ENCODE measurements at places on chromosomes 4 and X.

DNA sequence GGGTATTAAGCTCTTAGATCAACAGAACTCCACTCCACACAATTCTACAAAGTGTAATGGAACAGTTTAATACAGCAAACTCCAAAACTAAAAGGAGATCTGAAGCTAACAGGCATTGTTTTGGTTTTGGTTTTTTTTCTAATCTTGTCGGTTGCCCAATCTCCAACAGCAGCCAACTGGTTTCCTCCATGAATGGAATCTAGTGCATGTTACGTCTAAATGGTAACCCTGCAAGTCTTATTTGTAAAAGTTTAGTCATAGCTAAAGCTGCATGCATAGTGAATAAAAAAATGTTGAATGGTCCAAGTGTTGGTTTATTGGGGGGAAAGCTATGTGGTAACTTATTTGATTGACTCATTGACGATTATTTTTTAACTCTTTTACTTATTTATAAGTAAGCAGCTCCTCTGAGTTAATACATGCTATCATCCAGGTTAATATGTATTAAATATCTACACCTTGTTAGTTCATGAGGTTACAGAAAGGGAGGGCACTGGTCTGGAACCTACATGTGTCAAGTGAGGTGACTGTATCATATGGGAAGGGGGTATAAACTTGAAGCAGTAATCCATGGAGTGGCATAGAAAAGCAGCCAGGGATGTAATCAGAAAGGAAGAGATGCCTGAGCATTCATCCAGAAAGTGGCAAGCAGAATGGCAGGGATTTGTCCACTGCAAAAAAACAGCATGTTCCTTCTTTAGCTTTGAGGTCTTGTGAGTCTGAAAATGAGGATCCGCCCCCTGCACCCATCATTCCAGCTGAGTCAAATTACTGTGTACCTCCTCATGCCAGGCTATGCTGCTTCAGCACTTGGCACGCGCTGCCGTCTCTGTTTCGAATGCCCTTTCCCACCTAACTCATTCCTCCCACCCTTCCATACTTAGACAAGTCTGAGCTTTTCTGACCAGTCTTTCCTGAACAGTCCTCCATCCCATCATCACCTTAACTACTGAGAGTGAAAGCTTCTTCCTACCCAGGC is 81.7 kb downstream of the PDGFC start:
- H3K36me3 ChIP-seq = no peaks in the 10 kb centered on the region
- no peaks in the 10 kb centered on the region for H3K4me1 ChIP-seq
- H3K27ac ChIP-seq = no peak overlapping the region
- no peaks in the 10 kb centered on the region for H3K27me3 ChIP-seq
- DNase-seq = no peak

GRCh38 chr4:164540987-164541386 is 212.9 kb upstream of the SMIM31 start:
- H3K4me3 ChIP-seq = no peak overlapping the region
- DNase-seq = no peak
- H3K27ac ChIP-seq = no peak overlapping the region
- H3K36me3 ChIP-seq = no peaks in the 10 kb centered on the region
- H3K27me3 ChIP-seq = no peaks in the 10 kb centered on the region

DNA sequence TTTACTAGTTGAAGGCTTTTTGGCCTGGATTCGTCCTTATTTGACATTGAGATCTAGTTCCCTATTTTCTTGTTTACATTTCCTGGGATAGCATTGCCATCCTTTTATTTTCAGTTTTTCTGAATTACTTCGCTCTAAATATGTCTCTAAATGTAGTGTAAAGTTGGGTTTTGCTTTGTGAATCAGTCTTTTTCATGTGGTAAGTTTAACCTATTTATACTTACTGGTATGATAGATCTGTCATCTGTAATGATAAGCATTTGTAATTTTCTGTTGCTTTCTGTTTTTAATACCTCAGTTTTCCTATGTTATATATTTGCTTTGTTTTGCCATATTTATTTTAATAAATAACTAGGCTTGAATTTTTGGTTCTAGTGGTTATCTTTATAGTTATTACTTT is 6.7 kb downstream of the PDK3 start:
- DNase-seq = no peak
- H3K36me3 ChIP-seq = no peaks in the 10 kb centered on the region
- H3K27me3 ChIP-seq = no peaks in the 10 kb centered on the region
- peaks cover 60% of the 10 kb centered on the region for H3K4me1 ChIP-seq

GRCh38 chr4:152607178-152607577 is 71.3 kb upstream of the FBXW7 start:
- H3K4me3 ChIP-seq = no peak overlapping the region

DNA sequence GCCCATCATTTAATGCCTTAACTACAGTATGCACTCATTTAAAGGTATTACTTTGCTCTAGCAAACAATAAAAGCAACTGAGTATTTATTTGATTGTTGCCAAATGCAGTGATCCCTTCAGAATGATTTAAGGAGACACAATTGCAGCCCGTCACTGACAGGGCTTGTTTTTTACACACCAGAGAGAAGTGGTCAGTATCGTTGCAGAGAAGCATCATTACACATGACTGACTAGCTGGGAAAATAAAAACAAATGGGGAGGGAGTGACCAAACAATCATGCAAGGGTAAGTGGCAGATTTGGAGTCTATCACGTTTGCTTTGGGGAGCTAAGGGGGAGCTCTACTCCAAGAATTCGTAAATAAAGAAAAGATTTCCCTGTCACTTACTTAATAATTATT is 1685.3 kb upstream of the TENM3 start:
- H3K27ac ChIP-seq = no peak overlapping the region
- no peaks in the 10 kb centered on the region for H3K27me3 ChIP-seq
- H3K4me1 ChIP-seq = no peaks in the 10 kb centered on the region
- no peaks in the 10 kb centered on the region for H3K36me3 ChIP-seq
- no peak overlapping the region for H3K4me3 ChIP-seq
- DNase-seq = no peak
